ENCODE measurements at places on chromosomes 1 and 21. TPM values are rescaled to one million over a fixed set of nuclear protein-coding genes. Genes with fewer than 3 reads are reported as not detected.

RHD gene
- 0.33 TPM for total RNA-seq

NECTIN4 gene
- total RNA-seq, result 0.34 TPM

HPDL gene
- 0.77 TPM for total RNA-seq

AK5 gene
- total RNA-seq, result 27.3 TPM

KCNH1 gene
- total RNA-seq, result not detected

DFFA gene
- 45.6 TPM for total RNA-seq

NDUFS2 gene
- 182 TPM for total RNA-seq

NMNAT1 gene
- total RNA-seq, result 15.6 TPM

TMEM125 gene
- not detected for total RNA-seq

IVL gene
- not detected for total RNA-seq

LCE6A gene
- not detected for total RNA-seq

KRTAP10-2 gene
- not detected for total RNA-seq

CCDC18 gene
- total RNA-seq, result 7.0 TPM

All from dermis lymphatic vessel endothelial cell (primary cell).